DND-41 (cell line): ENCODE measurements at places on chromosomes 16 and 17.

DNA sequence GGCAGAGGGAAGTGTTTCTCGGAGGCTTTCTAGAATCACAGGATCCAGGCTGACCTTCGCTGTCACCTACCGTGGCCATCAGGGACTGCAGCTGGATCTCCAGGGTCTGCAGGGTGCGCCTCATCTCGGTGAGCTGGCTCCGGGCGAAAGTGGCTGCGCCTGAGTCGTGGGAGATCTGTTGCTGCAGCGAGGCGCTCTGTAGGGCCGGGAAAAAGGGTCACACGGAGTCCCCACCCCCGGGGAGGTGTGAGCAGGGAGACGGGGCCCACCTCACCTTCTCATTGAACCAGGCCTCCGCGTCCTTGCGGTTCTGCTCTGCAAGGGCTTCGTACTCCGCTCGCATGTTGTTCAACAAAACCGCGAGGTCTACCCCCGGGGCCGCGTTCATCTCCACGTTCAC is 2.9 kb downstream of the KRT28 start:
- no peak for DNase-seq
- H3K4me3 ChIP-seq, result no peak overlapping the region
- H3K27ac ChIP-seq, result no peak overlapping the region

DNA sequence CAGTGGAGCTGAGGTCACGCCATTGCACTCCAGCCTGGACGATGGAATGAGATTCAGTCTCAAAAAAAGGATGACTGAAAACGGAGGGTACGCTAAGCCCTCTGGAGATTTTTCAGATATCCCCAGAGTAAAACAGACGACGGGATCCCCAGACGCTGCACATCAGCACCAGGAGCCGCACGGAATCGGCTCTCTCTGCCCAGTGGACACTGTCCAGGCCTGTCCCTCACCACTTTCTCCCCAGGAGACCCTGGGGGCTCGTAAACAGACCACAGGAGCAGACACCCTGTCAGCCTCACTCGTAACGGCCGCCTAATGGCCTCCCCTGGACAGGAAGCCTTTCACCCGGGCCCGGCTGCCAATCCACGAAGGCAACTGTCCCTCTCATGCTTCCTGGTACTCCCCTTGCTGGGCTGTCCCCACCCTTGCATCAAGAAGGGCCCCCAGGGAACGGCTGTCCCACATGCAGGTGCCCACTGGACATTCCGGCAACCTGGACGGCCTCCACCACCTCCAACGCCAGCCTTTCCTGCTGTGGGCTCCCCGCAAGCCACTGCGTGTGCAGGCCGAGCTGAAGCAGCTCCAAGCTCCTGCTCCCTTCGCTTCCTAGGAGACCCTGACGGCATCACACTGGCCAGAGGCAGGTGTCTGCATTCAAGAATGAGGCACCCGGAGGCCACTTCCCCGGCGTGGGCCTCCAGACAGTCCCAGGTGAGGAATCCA is 74.3 kb downstream of the TIMM22 start:
- H3K4me3 ChIP-seq, result no peak overlapping the region
- peaks cover 57% of the 10 kb centered on the region for H3K36me3 ChIP-seq
- H3K27me3 ChIP-seq, result no peaks in the 10 kb centered on the region
- no peak overlapping the region for H3K27ac ChIP-seq

- H3K27me3 ChIP-seq, result no peaks in the 10 kb centered on the region
- H3K4me3 ChIP-seq, result no peak overlapping the region
- no peak overlapping the region for H3K27ac ChIP-seq
- DNase-seq, result no peak
- peaks cover 38% of the 10 kb centered on the region for H3K36me3 ChIP-seq
- peaks cover 26% of the 10 kb centered on the region for H3K4me1 ChIP-seq
These were observed 1.9 kb downstream of the ZNF778 start for GRCh38 chr16:89219365-89219764.

GRCh38 chr17:2172077-2172851 is 117.4 kb downstream of the HIC1 start:
- no peak overlapping the region for H3K27ac ChIP-seq
- H3K4me3 ChIP-seq, result no peak overlapping the region
- no peaks in the 10 kb centered on the region for H3K4me1 ChIP-seq
- H3K27me3 ChIP-seq, result no peaks in the 10 kb centered on the region

- no peaks in the 10 kb centered on the region for H3K27me3 ChIP-seq
- H3K4me3 ChIP-seq, result no peak overlapping the region
- no peak overlapping the region for H3K27ac ChIP-seq
These were observed 10.0 kb downstream of the SPATA33 start for GRCh38 chr16:89667633-89668032.

GRCh38 chr16:23901178-23902033 is 65.6 kb downstream of the PRKCB start:
- peaks cover 50% of the 10 kb centered on the region for H3K4me1 ChIP-seq
- H3K27me3 ChIP-seq, result no peaks in the 10 kb centered on the region
- peak overlapping the region; percentile 62 for H3K27ac ChIP-seq
- peak; percentile 29 for DNase-seq
- H3K4me3 ChIP-seq, result no peak overlapping the region
